ENCODE measurements at places on chromosomes 11 and 22.

DNA sequence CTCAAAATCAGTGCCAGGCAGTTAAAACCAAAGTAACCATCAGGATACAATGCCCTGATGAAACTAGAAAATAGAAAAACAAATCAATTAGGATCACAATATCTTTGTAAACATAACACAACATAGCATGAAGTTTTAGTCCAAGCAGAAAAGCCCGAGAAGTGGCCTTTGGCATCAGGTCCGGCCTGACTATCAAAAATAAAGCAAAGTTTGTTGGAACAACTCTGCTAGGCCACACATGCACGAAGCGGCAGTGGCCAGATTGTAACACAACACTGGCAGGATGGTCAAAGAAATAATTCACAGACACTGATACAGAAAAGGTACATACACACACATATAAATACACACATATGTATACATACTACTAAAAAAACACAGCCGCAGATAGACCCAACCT is 26.9 kb downstream of the CDON start:
- no peak for DNase-seq

DNA sequence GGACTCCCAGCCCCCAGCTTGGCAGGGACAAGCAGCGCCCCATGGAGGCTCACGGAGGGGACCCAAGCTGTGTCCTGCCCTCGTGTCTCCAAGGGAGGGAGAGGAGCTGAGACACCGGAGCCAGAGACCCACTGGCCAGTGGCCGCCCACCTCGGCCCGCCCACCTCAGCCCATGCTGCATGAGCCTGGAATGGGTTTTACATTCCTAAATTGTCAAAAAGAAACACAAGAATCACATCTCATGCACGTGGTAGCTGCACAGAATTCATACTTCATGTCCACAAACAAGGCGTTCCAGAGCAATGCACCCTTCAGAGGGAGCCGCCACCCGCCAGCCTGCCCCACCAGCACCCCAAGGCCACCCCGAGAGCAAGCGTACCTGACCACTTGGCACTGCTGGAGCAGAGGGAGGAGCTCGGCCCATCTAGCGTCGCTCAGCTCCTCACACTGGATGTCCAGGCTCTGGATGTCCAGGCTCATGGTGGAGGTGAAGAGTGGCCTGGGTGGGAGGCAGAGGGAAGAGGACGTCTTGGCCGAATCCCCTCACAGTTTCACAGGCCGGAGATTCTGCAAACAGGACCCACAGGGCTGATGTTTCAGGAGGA is 5.3 kb downstream of the RNH1 start:
- DNase-seq = no peak

DNA sequence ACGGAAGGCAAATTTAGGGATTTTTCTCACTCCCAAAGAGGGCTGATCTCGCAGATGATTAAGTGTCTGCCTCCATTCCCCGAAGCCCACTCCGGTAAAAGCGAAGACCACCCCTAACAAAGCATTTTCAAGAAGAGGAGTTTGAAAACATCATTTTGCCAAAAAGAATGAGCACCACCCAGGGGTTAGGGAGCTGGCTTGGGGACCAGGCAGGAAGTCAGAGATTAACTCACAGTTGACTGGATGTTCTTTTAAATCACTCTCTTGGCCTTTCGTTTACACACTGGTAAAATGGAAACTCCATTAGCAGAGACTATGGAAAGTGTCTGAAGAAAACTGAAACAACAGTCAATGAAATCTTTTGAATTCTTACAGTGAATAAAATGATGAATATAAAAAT is 7.9 kb upstream of the TRIM44 start:
- DNase-seq = no peak

GRCh38 chr11:124075841-124076651 is 34.9 kb upstream of the OR10G7 start:
- DNase-seq = no peak

GRCh38 chr22:19055801-19056200 is 66.4 kb downstream of the DGCR2 start:
- DNase-seq = no peak

- no peak for DNase-seq
These were observed 85.8 kb upstream of the RTL6 start for GRCh38 chr22:44583854-44584253.

- no peak for DNase-seq
These were observed 31.3 kb downstream of the LINC01488 start for GRCh38 chr11:69512790-69513189.

- no peak for DNase-seq
These were observed 122.1 kb downstream of the BCR start for GRCh38 chr22:23302171-23303002.

Data from GM18507 (cell line).